ENCODE measurements at places on chromosomes 7 and 10.

GRCh38 chr10:23419655-23420329 is 19.1 kb upstream of the OTUD1 start:
- ATAC-seq = no peak

- ATAC-seq = peak; percentile 79
Measured at GRCh38 chr7:99558306-99559174, at the start of gene ZNF655. Gene ZNF655 (plus strand): TSS chr7:99558642. CDS start chr7:99560560, 1,918 bp downstream.

DNA sequence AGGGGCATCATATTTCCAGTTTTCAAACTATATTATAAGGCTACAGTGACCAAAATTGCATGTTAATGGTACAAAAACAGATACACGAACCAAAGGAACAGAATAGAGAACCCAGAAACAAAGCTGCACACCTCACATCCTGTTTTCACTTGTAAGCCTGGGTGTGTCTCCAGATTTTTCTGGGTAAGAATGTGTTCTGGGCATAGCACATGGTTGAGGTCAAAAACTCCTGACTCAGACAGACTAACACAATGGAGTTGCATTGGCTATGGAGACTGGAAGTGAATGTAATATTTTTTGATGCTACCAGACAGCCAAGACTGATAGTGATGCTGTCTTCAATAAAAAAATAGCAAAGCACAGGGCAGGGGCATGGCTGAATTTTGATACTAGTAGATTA is 1175.2 kb downstream of the NXPH1 start:
- ATAC-seq = no peak

DNA sequence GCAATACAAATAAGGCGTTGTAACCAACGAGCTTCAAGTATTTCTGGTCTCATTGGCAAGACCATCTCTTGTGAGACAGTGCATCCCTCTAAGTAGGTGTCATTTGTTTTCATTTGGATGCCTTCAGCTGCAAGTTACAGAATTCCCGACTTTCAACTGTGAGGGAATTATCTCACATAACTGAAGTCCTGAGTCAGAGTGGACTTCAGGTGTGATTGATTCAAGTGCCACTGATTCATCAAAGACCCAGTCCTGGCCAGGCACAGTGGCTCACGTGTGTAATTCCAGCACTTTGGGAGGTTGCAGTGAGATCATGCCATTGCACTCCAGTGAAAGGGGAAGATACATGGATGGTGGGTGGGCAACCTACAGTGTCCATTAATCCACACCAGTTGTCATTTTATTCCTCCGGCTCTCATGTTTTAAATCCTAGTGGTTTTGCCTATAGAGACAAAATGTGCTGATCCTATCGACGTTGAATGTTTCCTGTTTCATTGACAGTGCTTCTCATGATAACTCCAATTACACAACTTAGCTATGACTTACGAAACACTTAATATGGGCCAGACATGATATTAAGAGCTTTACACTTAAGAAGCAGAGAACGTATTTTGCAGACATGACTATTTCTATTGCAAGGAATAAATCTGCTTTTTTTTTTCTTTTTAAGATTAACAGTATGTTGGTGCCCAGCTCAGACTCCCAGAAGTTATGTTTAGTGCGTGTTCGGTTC is 268.0 kb downstream of the FRMD4A start:
- ATAC-seq = no peak

DNA sequence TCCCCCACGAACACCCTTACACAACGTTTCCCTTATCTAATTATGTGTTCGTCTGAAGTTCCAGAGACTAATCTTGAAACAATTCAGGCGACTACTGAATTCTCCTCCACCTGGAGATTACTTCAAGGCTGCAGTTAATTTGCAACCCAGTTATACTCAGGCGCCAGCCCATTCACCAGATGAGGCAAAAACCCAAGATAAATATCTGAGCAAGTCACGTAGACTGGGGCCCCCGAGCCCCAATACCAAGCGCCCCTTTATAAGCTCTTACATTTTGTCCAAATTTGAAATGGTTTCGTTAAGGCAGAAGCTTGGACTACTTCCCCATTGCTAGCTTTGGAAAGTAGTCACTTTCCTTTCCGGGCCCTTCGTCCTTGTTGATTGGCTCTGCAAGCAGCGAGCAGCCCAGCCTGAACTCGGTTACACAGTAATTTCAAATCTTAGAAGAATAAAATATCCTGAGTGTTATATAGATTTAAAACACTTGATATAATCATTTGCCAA is 1.2 kb downstream of the TPK1 start:
- ATAC-seq = peak; percentile 22
